ENCODE measurements at places on chromosomes 6 and 20.

GRCh38 chr6:27275025-27275956, 27.8 kb downstream of the PRSS16 start:
- DNase-seq: peak; percentile 41

DNA sequence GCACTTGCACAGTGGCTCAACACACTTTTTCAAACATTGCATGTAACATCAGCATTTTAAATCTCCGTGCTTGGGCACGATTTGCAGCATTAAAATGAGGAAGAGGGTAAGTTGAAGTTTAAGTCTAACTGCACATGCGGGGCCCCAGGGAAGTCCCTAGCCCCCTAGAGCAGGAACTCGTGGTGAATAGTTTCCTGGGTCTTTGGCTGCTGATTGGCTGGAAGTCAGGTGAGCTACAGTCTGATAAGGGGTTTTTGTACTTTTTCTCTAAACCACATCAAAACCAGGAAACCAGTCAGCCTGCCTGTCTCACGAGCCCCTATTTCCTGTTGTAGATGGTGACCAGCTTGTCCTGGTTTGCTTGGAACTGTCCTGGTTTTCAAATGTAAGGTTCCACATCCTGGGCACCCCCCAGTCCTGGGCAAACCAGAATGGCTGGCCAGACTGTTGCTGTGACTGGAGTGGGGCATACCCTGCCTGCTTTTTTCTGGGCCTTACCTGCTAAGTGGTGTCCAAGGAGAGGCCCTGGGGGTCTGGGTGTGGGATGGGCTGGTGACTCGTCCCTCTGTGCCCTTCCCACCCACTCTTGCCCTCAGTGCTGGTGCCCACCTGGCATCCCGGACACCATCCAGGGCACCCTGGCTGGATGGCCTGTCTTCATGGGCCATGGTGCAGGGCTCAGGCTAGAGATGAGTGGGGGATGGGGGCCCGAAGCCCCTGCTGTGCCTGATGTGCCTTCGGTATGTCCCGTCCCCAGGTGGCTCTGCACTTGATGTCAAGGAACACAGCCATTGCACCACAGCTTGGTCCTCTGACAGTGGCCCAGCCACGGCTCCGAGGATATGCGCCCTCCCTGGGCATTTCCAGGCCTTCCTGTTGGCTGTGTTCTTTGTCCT, 31.8 kb downstream of the SUN5 start:
- peak; percentile 80 for DNase-seq

DNA sequence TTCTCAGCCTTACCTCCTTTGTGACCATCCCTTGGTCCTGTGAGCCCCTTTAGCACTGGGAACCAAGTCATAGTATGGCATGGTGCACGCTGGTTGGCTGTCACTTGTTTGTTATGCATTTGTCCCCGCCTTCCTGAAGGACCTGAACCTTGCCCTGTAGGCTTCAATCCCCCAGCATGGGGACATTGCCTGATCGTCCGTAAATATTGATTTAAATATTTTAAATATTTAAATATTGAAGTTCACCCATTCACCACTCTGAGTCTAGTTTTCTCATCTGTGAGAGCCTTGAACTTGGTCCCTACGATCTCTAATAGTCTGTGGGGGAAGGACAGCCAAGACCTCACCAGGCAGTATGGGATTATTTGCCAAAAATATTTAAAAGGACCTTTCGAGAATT, 23.8 kb upstream of the PREX1 start:
- no peak for DNase-seq

DNA sequence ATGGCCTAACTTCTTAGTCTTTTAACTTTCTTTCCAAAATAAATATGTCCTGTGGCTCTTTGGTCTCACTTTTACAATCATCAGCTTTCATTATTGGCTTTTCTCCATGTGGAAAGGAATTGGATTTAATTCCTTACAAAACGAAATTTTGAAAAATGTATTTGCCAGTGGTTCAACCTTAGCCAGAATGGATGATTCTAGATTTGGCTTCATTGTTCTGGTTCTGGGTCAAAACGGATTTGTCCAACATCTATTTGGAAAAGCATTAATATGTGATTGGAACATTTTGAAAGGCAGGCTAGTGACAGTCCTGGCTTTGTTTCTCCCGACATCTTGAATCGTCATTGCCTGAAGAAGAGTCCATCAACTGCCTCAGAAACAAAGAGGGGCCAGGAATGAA, 59.2 kb downstream of the TENT5A start:
- no peak for DNase-seq

- DNase-seq: no peak
Observed at GRCh38 chr6:14802514-14803160, 443.2 kb upstream of the JARID2 start.

- DNase-seq: no peak
Observed at GRCh38 chr6:126063512-126064146, 77.3 kb downstream of the TRMT11 start.

DNA sequence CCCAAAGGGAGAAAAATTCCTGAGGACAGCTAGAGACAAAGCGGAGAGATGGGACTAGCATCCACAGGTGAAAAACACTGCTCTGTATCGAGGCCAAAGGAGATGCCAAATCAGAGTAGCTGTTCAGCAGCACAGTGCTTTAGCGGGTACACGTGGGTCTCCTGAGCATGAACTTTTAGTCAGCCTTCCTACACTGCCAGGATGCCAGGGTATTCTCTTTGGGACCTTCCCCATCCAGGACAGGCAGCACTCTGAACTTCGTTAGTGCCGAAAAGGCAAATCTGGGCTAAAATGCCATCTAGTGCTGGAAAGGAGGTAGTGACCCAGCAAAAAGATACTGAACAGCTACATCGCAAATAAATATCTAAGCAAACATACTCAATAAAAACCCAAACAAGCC, 64.9 kb downstream of the C6orf58 start:
- peak; percentile 4 for DNase-seq

DNA sequence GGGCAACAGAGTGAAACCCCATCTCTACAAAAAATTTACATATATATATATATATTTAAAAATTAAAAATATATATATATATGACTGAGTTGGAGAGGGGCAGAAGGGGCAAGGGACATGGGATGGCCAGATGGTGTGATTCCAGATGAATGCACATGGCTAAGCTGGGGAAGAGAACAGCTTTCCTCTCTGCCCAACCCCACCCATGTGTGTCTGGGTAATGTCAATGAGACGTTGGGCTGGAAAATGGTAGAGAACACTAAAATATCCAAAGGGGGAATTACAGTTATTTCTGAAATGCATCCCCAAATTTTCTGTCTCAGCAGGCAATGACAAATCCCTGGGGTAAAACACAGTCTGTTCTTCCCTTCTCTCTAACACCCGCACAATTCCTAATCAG, 31.2 kb upstream of the CCND3 start:
- no peak for DNase-seq

GRCh38 chr6:52407467-52407866, 12.7 kb upstream of the EFHC1 start:
- DNase-seq: no peak

DNA sequence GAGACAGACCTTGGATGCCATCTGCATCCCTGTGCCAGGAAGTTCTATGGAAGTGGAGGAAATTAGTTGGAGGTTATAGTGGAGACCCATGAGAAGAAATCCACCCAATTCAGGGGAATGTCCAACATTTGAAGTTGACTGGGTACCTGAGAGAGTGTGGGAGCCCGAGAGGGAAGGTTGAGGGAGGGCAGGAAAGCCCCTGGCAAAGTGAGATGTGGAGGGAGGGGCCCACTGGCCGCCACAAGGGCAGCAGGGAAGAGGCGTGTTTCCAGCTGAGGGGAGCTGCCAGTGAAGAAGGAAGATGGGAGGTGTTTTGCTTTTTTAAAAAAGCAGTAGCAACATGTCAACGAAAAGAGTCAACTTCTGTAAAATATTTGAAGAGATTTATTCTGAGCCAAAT, 16.3 kb upstream of the SERPINB9 start:
- no peak for DNase-seq

DNA sequence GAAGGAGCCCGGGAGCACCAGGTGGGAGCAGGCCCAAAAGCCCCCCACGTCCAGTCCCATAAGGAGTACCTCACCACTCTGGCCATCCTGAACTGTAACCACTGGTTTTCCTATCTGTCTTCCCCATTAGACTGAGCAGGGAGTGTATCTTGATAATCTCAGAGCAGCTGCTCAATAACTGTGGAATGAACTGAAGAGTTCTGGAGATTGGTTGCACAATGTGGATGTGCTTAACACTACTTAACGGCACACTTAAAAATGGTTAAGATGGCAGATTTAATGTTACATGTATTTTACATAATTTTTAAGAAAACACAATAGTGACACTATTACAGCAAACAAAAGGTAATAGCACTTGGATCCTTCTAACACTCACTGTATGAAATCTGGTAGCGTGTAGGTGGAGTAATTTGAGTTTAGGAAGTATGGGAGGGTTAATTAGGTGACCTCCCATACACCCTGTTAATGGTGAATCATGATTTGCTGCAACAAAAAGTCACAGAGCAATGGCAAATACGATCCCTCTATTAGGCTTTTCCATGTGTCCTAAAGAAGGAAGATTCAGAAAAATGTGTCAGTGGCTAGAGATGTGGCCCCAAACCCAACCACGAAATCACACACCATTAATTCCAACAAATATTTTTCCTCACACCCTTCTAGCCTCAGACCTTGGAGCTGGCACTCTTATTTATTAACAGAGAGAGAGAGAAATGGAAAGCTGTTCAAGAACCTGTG, 18.4 kb downstream of the TRAM2 start:
- no peak for DNase-seq

DNA sequence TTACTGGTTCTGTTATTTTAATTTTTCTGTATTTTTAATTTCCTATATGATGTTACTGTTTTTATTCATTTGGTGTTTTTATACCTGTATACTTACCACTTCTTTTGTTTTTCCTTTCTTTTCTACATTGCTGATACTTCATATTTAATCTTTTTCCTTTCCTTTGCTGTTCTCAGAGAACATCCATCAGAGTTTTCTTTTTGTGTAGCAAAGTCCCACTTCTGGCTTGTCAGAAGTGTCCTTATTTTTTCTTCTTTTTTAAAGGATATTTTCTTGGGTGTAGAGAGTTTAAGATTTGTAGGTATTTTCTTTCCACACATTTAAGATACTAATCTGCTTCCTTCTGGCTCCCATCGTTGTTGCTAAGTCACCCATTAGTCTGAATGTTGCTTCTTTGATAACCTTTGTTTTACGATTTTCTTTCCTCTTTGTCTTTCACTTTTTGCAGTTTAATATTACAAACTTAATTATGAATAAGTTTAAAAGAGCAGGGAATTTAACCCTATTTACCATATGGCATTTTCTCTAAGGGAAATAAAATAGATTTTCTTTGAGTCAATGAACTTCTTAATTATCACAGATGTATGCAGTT, 18.5 kb downstream of the CD2AP start:
- no peak for DNase-seq

- no peak for DNase-seq
Observed at GRCh38 chr6:137903274-137903932, 36.3 kb downstream of the TNFAIP3 start.

GRCh38 chr6:4262526-4262925, 127.2 kb upstream of the ECI2 start:
- DNase-seq: no peak

DNA sequence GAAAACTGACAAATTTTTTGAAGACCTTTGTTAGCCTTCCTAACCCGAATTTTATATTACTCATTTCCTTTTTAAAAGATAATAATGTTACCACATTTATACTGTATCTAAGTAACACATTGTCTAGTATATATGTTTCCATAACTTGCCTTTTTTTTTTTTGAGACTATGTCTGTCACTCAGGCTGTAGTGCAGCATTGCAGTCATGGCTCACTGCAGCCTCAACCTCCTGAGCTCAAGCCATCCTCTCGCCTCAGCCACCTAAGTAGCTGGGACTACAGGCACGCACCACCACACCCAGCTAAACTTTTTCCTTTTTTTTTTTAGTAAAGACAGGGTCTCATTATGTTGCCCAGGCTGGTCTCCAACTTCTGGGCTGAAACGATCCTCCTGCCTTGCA, 18.6 kb downstream of the ZNFX1 start:
- DNase-seq: no peak

DNA sequence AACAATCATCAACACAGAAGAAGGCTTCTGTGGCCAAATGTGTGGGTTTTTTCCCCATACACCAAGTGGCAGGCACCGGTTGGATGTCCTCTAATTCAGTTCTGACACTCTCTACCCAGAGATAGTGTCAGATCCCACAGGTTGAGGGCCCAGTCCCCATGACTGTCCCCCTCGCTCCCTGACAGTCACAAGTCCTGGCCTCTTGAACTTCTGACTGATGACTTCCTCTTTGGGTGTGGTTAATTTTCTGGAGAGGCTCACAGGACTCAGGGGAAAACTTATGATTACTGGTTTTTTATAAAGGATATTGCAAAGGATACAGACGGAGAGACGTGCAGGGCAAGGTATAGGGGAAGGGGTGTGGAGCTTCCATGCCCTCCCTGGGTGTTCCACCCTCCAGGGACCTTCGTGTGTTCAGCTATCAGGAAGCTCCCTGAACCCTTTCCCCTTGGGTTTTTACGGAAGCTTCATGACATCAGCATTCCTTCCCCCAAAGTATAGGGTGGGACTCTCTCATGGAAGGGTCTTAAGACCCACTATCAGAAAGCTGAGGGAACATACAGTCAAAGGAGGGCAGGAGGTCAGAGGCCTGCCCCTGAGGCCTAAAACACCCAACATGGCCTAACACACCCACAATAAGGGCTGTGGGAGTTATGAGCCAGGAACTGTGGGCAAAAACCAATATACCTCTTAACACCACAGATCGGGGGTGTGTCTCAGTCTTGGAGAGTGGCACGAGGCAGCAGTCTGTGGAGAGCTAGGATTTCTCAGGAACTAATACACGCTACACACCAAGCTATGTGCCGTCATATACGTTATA, 33.3 kb downstream of the FARS2 start:
- DNase-seq: peak; percentile 8
